Central memory CD8-positive, alpha-beta T cell (primary cell): ENCODE measurements at places on chromosomes 4 and X.

GRCh38 chrX:121869876-121870477 is 822.6 kb downstream of the GLUD2 start:
- no peak for DNase-seq

GRCh38 chr4:41751449-41752061 is 3.0 kb upstream of the PHOX2B start:
- no peak for DNase-seq

DNA sequence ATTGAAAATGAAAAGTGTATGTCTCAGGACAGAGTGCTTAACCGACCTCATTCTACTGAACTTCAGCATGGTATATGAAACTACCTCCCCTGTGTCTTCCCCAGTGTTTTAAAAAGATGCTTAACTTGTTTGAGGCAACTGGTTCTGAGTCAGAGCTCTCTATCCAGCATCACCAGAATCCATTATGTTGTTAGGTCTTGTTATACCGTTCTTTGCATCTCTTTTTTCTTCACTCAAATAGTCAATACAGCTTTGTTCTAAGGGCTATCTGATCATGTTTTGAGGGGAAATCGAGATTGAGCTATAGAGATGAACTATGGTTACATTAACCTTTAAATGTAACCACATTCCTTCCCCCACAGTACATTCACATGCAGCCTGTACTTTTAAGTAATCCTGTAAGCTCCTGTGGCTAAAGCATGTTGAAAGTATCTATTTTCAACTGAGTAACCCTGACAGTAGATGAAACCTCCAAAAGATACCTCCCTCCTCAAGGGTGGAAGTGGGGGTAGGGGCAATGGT is 514.4 kb downstream of the RPA4 start:
- no peak for DNase-seq

- DNase-seq, result no peak
Observed at GRCh38 chr4:184408021-184408683, 66.2 kb downstream of the IRF2 start.

GRCh38 chrX:19958552-19959486 is 32.0 kb downstream of the BCLAF3 start:
- DNase-seq, result no peak

DNA sequence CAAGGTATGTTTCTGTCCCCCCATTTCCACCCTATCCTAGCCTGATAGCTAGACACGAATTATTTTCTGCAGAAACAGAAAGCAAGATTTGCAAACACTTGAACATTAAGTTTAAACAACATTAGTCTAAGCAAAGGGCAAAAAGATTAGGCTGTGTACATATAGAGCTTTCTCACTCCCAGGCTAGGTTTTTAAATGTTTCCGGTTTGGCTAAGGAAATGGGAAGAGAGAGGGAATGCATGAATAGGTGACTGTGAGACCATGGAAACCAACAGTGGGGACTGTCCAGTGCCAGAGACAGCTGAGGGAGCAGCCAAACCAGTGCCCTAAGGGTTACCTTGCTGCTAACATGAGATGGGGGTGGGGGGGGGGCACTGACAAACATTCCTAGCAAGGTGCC is 242.7 kb downstream of the SCFD2 start:
- no peak for DNase-seq

DNA sequence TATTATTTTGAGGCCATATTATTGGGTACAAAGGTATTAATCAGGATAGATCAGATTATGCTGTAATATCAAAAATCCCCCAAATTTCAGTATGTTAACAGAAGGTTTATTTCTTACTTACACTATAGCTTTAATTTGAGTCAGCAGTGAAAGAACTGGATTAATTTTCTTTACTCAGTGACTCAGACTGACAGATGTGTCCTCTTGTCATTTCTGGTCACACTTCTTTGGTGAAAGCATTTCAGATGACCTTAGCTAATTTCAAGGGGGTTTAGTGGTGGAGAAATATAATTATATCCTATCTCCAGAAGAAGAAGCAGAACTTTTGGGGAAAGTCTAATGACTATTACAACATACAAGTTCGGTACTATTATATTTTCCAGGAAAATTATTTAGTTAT is 12.4 kb downstream of the DDIT4L start:
- DNase-seq, result no peak

- DNase-seq, result no peak
Observed at GRCh38 chr4:61580721-61581377, 380.7 kb downstream of the ADGRL3 start.

GRCh38 chr4:182272151-182272550 is 28.9 kb downstream of the TENM3 start:
- no peak for DNase-seq

DNA sequence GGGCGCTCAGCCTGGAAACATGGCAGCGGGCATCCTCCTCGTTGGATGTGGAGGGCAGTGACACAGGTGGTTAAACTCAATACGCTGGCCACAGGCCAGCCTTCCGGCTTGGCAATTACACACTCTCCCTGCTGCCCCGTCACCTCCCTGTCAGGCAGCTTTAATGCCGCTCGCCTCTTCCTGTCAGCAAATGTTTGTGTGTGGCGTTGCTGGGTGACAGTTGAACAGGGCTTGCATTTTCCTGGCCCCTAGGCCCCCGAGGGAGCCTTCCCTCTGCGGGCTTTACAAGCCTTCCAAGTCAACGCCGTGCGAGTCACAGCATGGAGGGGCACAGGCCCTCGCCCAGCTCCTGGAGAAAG is 620.0 kb downstream of the BCOR start:
- no peak for DNase-seq

DNA sequence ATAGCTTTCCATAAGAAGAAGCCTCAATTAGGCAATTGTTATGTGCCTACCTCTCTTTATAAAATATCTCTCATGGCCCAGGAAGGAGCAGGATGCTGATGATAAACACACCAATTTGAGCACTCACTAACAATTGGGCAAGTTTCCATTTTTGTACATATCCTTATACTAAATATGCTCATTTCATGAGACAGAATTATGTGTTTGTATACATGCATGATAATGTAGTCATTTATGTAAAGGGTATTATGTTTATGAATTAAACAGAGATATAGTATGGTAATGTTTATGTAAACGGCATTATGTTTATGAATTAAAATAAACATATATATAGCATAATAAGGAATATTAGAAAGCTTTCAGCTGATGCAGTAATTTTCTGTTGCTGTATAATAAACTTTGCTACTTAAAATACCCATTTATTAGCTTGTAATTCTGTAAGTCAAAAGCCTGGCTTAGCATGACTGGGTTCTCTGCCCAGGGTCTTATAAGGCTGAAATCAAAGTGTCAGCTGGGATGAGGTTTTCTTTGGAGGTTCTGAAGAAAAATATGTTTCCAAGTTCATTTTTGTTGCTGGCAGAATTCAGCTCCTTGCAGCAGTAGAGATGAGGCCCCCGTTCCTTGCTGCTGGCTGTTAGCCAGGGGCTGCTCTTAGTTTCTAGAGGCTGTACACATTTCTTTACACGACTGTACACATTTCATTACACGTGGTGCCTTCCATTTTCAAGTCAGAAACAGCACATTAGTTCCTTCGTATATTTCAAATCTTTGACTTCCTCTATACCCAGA is 89.0 kb downstream of the GLRA2 start:
- no peak for DNase-seq

GRCh38 chrX:134806707-134807038 is 148.4 kb upstream of the PLAC1 start:
- no peak for DNase-seq

DNA sequence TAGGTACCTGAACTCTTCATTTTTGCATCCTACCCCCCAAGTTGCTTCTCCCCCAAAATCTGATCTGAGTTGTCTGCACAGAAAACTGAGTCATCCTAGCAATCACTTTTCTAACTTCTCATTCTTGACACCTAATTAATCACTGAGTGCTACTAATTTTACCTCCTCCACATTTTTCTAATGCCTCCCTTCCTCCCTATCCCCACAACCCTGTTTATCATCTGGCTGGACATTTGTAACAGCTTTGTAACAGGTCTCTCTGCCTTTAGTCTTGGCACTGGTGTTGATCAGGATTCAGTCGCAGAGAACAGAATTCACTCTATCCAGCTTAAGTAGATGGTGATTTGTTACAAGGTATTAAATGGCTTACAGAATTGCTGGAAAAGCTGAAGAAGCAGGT is 303.9 kb upstream of the GATB start:
- no peak for DNase-seq

GRCh38 chr4:123786163-123786915 is 389.7 kb downstream of the SPRY1 start:
- DNase-seq, result no peak

DNA sequence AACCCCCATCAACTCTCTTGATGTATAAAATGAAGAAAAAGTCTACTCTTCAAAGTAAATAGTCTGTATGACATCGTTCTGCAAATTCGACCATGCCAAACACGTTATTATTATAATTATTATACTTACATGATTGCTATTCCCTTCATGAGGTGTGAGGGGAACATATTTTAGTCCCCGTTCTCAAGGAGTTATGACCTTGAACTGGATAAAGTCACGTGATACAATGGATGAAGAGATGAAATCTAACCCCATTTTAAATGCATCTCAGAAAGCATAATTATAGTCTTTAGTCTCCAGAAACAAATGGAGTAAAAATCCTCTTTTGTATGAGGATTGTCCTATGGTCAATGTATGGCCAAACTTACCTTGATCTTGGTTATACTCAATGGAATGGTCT is 250.3 kb downstream of the HS3ST1 start:
- DNase-seq, result no peak

- DNase-seq, result no peak
Observed at GRCh38 chr4:142550965-142551364, 295.1 kb downstream of the INPP4B start.

DNA sequence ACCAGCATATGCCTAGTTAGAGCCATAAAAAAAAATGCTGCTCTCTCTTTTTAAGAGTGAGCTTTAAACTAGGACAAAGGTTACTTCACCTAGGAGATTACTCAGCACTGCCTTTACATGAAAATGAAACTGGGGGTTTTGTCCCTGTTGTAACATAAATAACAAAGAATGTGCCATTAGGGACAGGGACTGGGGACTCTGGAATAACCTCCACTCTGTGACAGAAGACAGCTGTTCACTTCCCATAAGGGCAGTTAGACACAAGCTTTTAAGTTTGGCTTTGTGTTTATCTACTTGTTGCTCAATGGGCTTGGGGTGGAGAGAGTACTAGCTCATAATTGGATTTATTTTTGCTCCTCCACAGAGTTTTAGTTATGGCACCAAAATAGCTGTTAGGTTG is 11.9 kb downstream of the ENPEP start:
- no peak for DNase-seq

- no peak for DNase-seq
Observed at GRCh38 chr4:140969296-140969695, 164.0 kb downstream of the RNF150 start.

DNA sequence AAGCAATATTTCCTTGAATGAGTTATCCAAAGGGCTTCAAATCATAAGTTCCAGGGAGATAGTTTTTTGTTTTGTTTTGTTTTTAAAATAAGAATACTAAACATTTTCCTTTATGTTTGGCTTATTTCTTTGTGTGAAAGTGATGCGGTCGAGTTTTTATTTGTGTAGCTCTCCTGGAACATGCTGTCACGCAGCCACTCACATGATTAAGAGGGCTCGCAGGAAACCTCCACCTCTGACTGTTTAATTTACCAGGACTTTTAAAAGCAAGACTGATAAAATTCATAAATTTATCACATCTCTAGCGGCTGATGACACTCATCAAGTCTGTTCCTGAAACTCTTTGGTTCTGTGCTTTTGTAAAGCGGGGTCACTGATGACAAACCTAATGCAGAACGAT is 48.9 kb upstream of the HAND2 start:
- DNase-seq, result no peak

- no peak for DNase-seq
Observed at GRCh38 chr4:170248029-170248428, 158.3 kb upstream of the AADAT start.

GRCh38 chrX:1946974-1947373 is 332.1 kb downstream of the ASMT start:
- no peak for DNase-seq

- DNase-seq, result no peak
Observed at GRCh38 chr4:94506822-94507221, 55.1 kb downstream of the PDLIM5 start.

GRCh38 chr4:38223782-38224236 is 263.6 kb downstream of the PTTG2 start:
- no peak for DNase-seq

DNA sequence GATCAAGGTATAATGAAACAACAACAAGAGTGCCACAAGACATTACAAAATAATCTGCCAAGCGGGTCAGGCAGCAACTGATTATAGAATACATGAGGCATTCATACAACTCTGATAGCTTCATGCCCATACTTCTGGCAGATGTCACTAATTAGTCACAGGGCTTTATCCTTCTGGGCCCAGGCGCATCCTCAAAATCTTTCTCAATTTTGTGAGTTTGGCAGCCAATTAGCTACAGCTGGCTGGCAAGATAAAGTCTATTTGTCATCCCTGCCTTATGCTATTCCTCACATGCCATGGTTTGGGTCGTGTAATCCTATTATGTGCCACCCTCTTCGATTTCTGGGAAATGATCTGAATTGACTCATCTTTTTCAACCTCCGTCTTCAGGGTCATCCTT is 254.3 kb downstream of the PACRGL start:
- no peak for DNase-seq

GRCh38 chr4:6350646-6351045 is 81.0 kb downstream of the WFS1 start:
- no peak for DNase-seq

DNA sequence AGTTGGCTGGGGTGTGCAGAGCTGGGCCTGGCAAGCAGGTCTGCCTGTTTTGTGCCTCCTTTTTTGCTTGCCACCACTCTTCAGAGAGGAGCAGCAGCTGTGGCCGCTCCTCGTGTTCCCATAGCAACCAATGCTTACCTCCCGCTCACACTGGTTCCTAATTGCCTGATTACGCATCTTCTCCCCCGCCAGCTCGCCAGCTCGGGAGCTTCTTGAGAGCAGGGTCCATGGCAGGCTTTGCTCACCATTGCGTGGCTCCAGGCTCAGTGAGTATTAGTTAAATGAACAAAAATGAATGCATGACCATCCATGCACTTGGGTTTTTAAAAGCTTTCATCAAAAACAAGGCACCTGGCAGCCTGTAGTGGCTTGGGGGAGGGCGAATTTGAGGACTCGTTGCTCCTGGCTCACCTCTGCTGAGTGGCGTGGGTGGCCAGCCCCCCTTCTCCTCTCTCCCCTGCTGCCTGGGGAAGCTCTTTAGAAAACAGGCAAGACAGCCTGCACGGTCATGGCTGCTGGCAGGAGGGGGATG is 14.2 kb upstream of the PJA1 start:
- DNase-seq, result no peak

DNA sequence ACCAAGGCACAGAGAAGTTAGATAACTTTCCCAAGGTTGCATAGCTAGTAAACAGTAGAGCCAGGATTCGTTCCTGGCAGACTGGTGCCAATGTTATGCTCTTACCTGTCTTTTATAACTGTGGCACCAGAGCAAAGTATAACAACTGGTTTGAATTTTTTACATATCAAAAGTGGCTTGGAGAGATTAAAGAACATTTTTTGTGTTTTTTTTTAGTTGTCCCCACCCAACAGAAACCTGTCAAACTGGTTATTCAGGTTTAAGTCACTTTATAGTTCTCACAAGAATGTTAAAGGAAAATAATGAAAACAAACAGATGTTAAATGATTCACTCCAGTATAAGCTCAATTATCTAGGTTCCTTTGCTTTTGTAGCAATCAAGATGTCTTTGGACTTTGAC is 15.6 kb upstream of the FAM47E start:
- no peak for DNase-seq
